ENCODE measurements at places on chromosomes 5 and 9.

DNA sequence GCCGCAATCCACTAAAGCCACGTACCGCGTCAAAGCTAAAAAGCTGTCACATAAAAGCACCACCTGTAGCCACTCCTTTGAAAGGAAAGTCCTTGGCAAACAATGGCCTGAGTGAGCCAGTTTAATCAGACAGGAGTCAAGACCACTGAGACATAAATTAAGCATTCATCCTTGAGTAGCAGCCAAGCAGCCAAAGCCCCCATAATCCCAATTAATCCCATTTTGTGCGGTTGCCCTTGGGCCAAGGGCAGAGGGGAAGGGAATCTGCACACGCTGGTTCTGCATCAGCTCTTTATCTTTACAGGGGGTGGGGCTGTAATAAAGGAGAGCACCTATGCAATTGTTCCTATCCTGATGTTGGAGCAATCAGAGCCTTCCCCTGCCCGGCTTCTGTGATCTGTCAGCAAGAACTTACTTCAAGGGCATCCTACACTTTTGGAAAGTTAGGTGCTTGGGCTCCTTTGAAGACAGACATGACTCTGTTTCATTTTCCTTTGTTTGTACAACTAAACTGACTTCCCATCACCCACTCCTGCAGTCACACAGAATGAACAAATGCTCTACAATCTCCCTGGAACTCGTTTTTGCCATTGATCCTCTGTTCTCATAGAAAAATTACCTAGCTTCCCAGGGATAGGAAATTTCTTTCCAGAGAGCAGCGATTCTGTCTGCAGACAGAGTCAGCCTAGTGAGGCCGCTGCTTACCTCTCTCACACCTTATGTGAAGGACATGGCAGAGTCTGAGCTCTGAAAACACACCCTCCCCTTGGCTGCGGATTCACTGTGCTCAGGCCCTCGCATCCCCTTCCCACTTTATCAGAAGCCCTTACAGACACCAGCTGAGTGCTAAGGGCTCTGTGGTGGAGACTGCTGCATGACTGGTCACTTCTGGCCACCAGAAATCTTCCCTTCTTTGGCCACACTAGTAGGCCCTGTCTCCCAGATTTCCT, 116.2 kb upstream of the TBCA start:
- DNase-seq: no peak

GRCh38 chr9:529731-530130, 311.8 kb upstream of the DMRT1 start:
- no peak for DNase-seq

- DNase-seq: no peak
Observed at GRCh38 chr9:99385215-99385614, 163.1 kb downstream of the SEC61B start.

DNA sequence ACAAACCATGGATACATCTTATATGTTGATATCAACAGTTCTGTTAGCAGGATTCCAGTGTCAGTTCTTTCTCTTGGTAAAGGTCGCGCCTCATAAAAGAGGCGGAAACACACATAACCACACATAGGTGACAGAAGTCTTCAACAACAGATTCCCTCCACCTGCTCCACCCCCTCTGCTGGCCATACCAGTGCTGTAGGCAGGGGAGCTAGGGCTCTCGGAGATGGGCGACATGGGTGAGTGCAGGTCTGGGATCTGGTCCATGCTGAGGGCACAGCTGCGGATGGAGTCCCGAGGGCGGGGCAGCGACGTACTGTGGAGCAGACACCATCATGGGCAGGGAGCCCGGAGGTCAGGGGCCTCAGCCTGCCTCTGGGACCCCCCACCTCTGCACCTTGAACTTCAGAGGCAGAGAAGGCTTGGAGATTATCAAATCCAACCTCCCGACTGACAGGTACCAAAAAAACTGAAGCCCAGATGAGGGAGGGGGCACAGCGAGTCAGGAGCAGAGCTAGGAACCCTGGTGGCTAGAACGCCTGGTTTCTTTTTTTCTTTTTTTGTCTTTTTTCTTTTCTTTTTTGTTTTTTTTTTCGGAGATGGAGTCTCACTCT, 12.0 kb upstream of the TOR2A start:
- no peak for DNase-seq

DNA sequence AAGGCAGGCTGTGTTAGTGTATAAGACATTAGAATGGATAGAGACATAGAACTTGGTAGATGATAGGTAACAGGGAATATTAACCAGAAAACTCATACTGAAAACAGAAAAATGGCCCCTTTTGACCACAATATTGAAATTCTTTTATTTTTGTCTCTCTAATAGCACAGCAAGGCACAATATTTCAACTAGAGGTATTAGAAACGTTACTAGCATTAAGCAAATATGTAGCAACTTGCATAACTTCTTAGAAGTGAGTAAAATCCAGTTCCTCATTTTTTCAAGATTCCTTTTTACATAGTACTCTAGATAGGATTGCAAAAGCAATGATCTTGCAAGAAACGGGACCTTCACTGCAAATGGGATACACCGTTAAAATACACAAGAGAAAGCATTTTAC, 102.7 kb upstream of the VCAN start:
- no peak for DNase-seq

- no peak for DNase-seq
Observed at GRCh38 chr5:79544131-79544530, 30.2 kb upstream of the HOMER1 start.

- no peak for DNase-seq
Observed at GRCh38 chr9:76379494-76379893, 14.7 kb downstream of the RFK start.

GRCh38 chr5:94021246-94021645, 279.8 kb upstream of the POU5F2 start:
- no peak for DNase-seq

- DNase-seq: peak; percentile 35
Observed at GRCh38 chr9:137168904-137169856, 671 bp downstream of the LRRC26 start.

- DNase-seq: no peak
Observed at GRCh38 chr5:147452165-147452811, 57.6 kb downstream of the DPYSL3 start.

DNA sequence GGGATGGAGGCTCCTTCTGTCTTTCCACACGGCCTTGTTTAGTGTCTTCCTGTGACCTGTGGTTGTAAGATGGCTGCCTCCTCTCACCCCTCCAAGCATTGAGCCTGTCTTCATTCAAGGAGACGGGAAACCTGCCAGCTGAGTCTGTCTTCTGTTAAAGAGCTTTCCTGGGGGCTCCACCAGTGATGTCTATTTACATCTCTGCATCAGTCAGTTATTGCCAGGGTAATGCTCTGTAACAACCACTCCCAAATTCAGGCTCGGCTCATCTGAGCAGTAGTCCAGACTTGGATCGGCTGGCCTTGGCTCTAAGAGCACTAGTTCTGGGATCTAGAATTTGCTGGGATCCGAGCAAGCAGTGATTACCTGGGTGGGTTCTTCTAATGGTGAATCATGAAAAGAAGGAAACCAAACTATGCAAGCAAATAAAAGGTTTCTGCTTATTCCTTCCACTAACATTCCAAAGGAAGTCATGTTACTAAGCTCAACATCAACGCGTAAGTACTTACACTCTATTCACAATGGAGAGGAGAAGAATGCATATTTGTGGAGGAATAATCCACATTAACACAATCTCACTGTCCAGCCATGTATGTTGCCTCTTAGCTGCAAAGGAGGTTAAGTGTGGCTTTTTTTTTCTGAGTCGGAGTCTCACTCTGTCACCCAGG, 61.7 kb downstream of the GALNT12 start:
- DNase-seq: no peak

All from left kidney (tissue), 8 donors.